Activated CD8-positive, alpha-beta memory T cell treated with anti-CD3 and anti-CD28 coated beads, Interleukin-2, amount 10 ng/mL, durations not matched to agents 7 days and 5 days (primary cell): ENCODE measurements at places on chromosomes 7 and 10. TPM values are rescaled to one million over a fixed set of nuclear protein-coding genes. Genes with fewer than 3 reads are reported as not detected.

The LRIT1 gene
- total RNA-seq = not detected

The RBP4 gene
- not detected for total RNA-seq

The CCSER2 gene
- 80.3 TPM for total RNA-seq

The TRIM50 gene
- total RNA-seq = not detected

The PSMA2 gene
- total RNA-seq = 158 TPM

The ANKIB1 gene
- 73.3 TPM for total RNA-seq

The UCN3 gene
- total RNA-seq = not detected

The PDE6C gene
- total RNA-seq = not detected

The BTAF1 gene
- 43.4 TPM for total RNA-seq

The DMBT1 gene
- total RNA-seq = not detected

The NPC1L1 gene
- not detected for total RNA-seq

The ITGB1 gene
- 59.9 TPM for total RNA-seq

The PTPRZ1 gene
- not detected for total RNA-seq

The ORAI2 gene
- total RNA-seq = 73.7 TPM

The GIMAP1 gene
- total RNA-seq = 6.8 TPM

The SEMA3C gene
- total RNA-seq = not detected

The MYL10 gene
- not detected for total RNA-seq

The COMMD3 gene
- total RNA-seq = 70.6 TPM

GRCh38 chr10:17358461-17358860 lies 95.9 kb downstream of the ST8SIA6 start:
- no peak overlapping the region for H3K4me3 ChIP-seq
- H3K4me1 ChIP-seq = no peaks in the 10 kb centered on the region
- no peak for DNase-seq

GRCh38 chr10:137606-138005 lies 2.4 kb downstream of the ZMYND11 start:
- H3K4me3 ChIP-seq = no peak overlapping the region
- H3K4me1 ChIP-seq = peaks cover 35% of the 10 kb centered on the region
- H3K36me3 ChIP-seq = no peaks in the 10 kb centered on the region

GRCh38 chr10:116553378-116553980 lies 7.7 kb downstream of the PNLIP start:
- no peak overlapping the region for H3K27ac ChIP-seq
- DNase-seq = no peak
- no peak overlapping the region for H3K4me3 ChIP-seq
- H3K36me3 ChIP-seq = no peaks in the 10 kb centered on the region

- peaks cover 2% of the 10 kb centered on the region for H3K36me3 ChIP-seq
- H3K27me3 ChIP-seq = peaks cover 30% of the 10 kb centered on the region
- no peaks in the 10 kb centered on the region for H3K4me1 ChIP-seq
- H3K27ac ChIP-seq = no peak within 1 kb of the TSS
- no peak within 1 kb of the TSS for H3K4me3 ChIP-seq
Observed at GRCh38 chr10:5404208-5405041, at the start of gene TUBAL3. Gene TUBAL3, minus strand, starts transcription at chr10:5404828. Its CDS starts 36 bp downstream, at chr10:5404792.

DNA sequence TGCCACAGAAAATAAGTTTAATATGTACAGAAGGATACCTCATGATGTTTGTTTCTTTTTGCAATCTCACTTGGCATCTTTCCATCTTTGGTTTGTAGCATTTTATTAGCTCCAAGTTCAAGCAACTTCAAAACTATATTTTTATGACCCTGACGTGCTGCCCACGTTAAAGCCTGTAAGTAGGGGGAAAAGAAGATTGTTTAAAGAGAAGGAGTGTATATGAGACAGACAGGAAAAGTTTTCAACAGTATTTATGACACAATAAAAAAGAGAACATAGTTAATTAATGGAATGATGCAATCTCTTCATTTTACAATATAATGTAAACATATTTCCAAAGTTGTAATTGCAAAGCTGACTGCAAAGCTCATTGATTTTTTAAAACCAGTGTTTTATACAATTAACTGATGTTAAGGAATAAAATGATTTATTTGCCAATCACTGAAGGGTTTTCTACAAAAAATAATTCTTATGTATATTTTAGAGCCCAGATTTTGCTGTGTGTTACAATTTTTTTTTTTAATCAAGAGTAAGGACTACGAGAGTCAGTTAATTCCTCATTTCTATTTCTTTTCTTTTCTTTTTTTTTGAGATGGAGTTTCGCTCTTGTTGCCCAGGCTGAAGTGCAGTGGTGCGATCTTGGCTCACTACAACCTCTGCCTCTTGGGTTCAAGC lies 42.5 kb downstream of the ASZ1 start:
- H3K27me3 ChIP-seq = no peaks in the 10 kb centered on the region
- no peaks in the 10 kb centered on the region for H3K36me3 ChIP-seq
- no peaks in the 10 kb centered on the region for H3K4me1 ChIP-seq
- no peak for DNase-seq

- H3K4me3 ChIP-seq = no peak overlapping the region
- H3K4me1 ChIP-seq = peaks cover 78% of the 10 kb centered on the region
- H3K27ac ChIP-seq = peak overlapping the region; percentile 78
- no peak for DNase-seq
Observed at GRCh38 chr10:71741671-71742070, 22.1 kb upstream of the C10orf105 start.

DNA sequence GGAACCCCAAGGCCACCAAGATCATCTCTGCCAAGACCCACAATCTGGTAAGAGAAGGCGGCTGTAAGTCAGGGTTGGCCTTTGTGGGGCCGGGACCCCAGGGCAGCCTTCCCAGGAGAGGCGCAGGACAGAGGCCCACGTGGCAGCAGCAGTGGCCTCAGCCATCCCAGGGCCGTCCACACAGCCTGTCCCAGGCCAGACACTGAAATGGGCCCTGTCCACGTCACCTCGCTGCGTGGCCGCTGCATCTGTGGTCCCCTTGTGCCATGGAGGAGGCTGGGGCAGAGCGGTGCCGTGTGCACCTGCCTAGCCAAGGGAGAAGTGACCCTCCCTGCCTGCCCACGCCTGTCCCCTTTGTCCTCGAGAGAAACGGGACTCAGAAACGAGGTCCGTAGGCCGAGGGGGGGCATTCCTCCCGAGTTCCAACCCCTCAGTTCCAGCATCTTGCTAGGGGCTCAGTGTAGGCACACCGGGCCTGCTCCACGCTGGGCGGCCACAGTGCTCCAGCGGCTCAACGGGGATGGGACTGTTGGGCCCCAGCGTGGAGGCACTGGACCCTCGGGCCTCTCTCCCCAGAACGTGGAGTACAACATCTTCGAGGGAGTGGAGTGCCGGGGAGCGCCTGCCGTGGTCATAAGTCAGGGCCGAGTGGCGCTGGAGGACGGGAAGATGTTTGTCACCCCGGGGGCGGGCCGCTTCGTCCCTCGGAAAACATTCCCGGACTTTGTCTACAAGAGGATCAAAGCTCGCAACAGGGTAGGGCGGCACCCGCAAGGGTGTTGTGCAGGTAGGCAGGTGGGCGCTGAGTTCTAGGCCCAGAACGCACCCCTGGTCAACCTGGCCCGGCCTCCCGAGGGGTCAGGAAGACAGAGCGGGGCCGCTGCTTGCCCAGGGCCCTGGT lies 15.6 kb downstream of the DPYSL4 start:
- H3K4me1 ChIP-seq = peaks cover 2% of the 10 kb centered on the region
- H3K36me3 ChIP-seq = no peaks in the 10 kb centered on the region
- H3K27me3 ChIP-seq = no peaks in the 10 kb centered on the region
- no peak overlapping the region for H3K4me3 ChIP-seq
- no peak for DNase-seq
- no peak overlapping the region for H3K27ac ChIP-seq

- no peaks in the 10 kb centered on the region for H3K4me1 ChIP-seq
- no peaks in the 10 kb centered on the region for H3K36me3 ChIP-seq
- DNase-seq = no peak
- no peak overlapping the region for H3K4me3 ChIP-seq
- no peak overlapping the region for H3K27ac ChIP-seq
Observed at GRCh38 chr7:73615886-73616285, 8.4 kb downstream of the MLXIPL start.

- peaks cover 12% of the 10 kb centered on the region for H3K27me3 ChIP-seq
- no peak overlapping the region for H3K27ac ChIP-seq
- H3K36me3 ChIP-seq = peaks cover 6% of the 10 kb centered on the region
- H3K4me3 ChIP-seq = no peak overlapping the region
- H3K4me1 ChIP-seq = peaks cover 9% of the 10 kb centered on the region
- DNase-seq = no peak
Observed at GRCh38 chr7:36806891-36807290, 82.6 kb upstream of the AOAH start.

DNA sequence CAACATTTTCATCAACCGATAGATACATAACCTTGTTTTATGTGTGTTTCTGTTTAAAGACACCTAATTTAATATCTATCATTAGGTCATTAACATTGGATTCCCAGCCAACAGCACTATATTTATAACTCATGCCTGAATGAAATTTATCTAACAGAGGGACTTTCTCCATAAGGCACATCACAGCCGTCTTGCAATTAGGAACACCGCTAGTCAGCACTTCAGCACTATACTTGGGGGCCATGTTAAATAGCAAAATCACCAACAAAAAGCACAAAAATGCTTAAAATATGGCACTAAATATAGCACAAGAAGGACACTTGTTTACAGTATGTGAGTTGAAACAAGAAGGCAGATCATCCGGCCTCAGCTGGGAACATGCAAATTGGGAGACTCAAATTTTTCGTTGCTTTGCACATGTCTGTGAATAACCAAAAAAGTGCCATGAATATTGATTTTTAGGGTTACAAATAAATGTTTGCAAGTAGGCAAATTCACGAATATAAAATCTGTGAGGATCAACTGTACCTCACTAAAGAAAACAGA lies 51.0 kb downstream of the TLL2 start:
- no peak for DNase-seq
- no peak overlapping the region for H3K4me3 ChIP-seq
- no peak overlapping the region for H3K27ac ChIP-seq
- H3K27me3 ChIP-seq = peaks cover 24% of the 10 kb centered on the region
- H3K4me1 ChIP-seq = no peaks in the 10 kb centered on the region

GRCh38 chr7:110534241-110534931 lies 556.5 kb upstream of the LRRN3 start:
- H3K4me3 ChIP-seq = no peak overlapping the region
- no peak for DNase-seq

GRCh38 chr10:121131426-121132265 lies 280.5 kb downstream of the WDR11 start:
- H3K36me3 ChIP-seq = no peaks in the 10 kb centered on the region
- H3K4me3 ChIP-seq = no peak overlapping the region
- no peaks in the 10 kb centered on the region for H3K4me1 ChIP-seq
- no peak for DNase-seq

DNA sequence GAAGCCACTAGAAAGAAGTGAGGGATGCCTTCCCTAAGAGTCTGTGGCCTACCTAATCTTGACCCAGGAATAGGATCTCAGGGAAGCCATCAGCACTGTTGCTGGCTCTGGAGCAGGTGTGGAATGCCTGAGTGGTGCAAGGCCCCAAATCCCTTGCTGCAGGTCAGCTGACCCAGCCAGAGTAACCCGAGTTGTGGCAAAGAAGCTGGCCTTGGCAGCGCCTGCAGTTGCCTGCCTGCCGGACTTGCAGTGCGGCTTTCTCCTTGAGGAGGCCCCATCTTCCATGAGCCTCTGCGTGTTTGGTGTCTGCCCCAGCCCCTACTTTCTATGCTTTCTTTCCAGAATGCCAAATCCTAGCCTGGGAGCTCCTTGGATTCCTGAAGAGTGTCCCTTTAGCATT lies 5.8 kb downstream of the KIAA1217 start:
- H3K4me3 ChIP-seq = no peak overlapping the region
- H3K27ac ChIP-seq = no peak overlapping the region
- H3K36me3 ChIP-seq = no peaks in the 10 kb centered on the region

- H3K27ac ChIP-seq = no peak overlapping the region
- no peaks in the 10 kb centered on the region for H3K36me3 ChIP-seq
- H3K4me3 ChIP-seq = no peak overlapping the region
- H3K27me3 ChIP-seq = peaks cover 33% of the 10 kb centered on the region
- no peaks in the 10 kb centered on the region for H3K4me1 ChIP-seq
Observed at GRCh38 chr10:14261336-14261735, 69.4 kb downstream of the FRMD4A start.

DNA sequence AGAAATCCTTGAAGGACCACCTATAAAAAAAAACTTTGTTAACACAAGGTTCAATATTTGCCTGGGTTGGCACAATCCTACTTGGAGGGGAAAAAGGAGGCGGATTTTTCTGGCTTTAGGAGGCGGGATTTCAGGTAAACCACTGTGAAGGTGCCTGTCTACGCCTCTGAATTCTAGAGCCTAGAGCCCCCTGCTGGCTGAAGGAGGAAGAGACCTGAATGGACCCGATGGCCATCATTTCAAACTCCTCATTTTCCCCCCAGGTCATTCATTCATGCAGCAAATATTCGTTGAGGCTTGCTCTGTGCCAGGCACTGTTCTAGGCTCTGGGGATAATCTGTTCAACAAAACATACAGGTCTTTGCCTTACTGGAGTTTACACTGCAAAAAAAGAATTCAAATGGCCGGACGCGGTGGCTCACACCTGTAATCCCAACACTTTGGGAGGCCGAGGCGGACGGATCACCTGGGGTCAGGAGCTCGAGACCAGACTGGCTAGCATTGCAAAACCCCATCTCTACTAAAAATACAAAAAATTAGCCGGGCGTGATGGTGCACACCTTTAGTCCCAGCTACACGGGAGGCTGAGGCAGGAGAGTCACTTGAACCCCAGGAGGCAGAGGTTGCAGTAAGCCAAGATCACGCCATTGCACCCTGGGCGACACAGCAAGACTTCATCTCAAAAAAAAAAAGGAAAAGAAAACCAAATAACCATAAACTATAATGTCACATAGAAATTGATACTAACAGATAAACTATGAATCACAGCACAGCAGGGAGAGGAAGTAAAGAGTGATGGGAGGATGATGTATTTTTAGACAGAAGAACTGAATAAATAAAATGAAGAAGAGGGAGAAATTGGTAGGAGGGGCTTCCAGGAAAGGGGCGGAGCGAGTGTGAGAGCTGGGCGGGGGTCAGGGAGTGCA lies 90.1 kb upstream of the NFE2L3 start:
- no peaks in the 10 kb centered on the region for H3K36me3 ChIP-seq
- H3K27ac ChIP-seq = no peak overlapping the region
- peaks cover 36% of the 10 kb centered on the region for H3K27me3 ChIP-seq
- peaks cover 14% of the 10 kb centered on the region for H3K4me1 ChIP-seq

DNA sequence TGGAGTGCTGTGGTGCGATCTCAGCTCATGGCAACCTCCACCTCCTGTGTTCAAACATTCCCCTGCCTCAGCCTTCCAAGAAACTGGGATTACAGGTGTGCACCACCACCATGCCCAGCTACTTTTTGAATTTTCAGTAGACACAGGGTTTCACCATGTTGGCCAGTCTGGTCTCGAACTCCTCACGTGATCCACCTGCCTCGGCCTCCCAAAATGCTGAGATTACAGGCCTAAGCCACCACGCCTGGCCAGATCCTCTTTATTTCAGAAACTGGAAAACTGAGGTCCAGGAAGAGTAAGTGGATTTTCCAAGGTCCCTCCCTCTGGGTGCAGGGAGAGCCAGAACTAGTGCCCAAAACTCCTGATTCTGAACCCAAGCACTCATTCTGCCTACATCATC lies 413.1 kb upstream of the AUTS2 start:
- no peaks in the 10 kb centered on the region for H3K36me3 ChIP-seq
- no peak for DNase-seq
- H3K27ac ChIP-seq = no peak overlapping the region
- H3K4me1 ChIP-seq = no peaks in the 10 kb centered on the region

DNA sequence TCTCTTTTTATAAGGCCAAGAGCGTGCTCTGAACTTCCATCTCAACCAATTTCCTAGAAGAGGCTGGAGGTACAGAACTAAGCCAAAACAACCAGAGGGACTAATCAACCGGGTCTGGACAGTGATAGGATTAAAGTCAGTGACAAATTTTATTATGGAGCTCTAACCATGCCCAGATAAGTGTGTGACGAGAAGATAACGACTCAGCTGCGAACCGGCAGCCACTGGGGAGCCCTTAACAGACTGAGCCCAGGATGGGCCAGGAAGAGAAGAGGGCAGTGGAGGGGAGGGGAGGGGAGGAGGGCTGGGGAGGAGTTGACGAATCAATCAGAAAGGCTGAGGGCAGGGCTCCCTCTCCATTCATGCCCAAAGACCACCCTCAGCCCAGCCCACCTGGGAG lies 119.9 kb downstream of the PLXNA4 start:
- H3K4me1 ChIP-seq = peaks cover 66% of the 10 kb centered on the region
- no peak for DNase-seq
- peaks cover 21% of the 10 kb centered on the region for H3K27me3 ChIP-seq
- H3K27ac ChIP-seq = no peak overlapping the region
